ENCODE measurements at places on chromosomes 5 and 9.

GRCh38 chr9:14585730-14586473 lies 107.3 kb downstream of the ZDHHC21 start:
- DNase-seq, result no peak

DNA sequence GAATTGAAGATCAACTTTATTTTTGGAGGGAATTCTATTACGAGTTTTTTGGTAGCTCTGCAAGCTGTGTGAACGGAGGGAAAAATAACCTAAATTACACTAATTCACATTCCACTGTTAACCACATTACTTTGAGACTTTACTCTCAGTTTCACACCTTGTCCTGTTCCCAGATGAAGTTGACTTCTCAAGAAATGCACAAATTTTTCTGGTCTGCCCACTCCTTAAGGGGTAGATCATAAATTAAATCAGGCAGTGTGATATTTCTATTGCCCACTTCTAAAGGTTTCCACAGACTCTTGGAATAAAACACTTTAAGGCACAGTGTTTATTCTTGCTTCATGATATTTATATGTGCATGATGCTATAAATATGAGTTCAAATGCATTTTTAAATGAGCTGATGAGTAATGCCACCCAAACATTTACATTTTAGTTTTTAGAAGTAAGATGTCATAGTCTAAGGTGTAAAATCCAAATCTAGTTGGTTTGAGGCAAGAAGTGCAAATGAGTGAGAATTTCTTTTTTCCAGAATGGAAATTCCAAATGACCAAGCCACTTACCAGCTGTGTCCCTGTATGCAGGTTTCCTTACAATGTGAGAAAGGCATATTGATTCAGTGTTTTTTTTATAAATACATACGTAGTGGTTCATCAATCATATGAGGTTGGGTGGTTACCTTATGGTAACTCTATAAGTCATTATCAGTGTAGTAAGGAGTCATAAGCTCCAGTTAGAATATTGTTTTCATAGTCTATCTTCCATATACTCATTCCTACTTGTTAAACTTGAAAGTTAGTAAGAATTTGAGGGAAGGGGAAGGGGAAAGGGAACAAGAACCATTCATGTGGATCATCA lies 437.7 kb upstream of the MEF2C start:
- no peak for DNase-seq

- DNase-seq, result no peak
Observed at GRCh38 chr9:7009065-7009464, 251.3 kb downstream of the KDM4C start.

DNA sequence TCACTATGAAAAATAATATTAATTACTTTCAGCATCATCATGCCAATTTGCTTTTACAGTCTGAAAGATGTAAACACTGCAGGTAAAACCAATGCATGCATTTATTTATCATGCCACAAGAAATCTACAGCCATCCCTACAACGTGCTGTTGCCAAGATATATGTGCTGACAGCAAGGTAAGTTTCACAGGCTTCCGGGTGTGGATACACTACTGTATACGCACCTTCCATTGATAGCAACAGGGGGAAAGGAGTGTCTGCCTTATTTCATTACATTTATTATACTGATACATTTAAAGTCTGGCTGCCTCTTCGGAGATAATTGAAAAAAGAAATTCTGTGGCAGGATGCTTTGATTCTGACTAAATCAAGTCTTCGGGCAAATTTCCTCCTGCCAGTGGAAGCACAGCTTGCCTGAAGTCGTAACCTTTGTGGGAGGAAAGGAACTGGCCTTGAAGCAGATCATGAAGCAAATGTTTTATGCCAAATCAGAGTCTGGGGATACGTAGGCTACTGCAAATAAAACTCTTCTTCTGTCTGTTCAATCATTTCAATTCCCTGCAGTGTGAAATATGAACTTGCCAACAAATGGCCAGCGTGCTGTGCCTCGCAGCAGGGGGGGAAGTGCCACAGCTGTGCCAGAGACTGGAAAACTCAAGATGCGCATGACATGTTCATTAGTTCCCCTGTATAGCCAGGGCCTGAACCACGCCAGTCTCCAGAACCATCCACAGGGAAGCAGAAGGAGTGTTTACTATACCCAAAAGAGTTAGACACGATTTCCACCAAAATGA lies 268.1 kb downstream of the EFNA5 start:
- peak; percentile 95 for DNase-seq

- DNase-seq, result no peak
Observed at GRCh38 chr5:59041355-59041754, 458.5 kb downstream of the RAB3C start.

- no peak for DNase-seq
Observed at GRCh38 chr5:127951791-127952190, 131.8 kb upstream of the SLC12A2 start.

DNA sequence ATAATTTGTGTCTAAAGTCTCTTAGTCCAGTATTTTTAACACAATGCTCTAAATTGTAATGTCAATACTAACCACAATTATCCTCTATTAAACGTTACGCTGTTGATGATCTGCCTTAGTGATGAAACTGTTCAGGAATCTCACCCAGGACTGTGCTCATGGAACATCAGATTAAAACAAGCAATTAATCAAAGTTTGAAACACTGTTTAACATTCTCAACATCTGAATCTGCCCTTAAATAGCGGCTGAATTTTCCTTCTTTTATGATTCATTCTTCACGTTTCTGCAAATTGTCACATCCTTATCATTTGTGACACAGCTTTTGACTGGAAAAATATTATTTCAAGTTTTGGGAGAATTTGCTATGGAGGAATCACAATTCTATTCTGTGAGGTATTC lies 113.8 kb downstream of the MARCHF11 start:
- DNase-seq, result no peak

GRCh38 chr5:56725711-56726411 lies 89.5 kb upstream of the MAP3K1 start:
- DNase-seq, result no peak

DNA sequence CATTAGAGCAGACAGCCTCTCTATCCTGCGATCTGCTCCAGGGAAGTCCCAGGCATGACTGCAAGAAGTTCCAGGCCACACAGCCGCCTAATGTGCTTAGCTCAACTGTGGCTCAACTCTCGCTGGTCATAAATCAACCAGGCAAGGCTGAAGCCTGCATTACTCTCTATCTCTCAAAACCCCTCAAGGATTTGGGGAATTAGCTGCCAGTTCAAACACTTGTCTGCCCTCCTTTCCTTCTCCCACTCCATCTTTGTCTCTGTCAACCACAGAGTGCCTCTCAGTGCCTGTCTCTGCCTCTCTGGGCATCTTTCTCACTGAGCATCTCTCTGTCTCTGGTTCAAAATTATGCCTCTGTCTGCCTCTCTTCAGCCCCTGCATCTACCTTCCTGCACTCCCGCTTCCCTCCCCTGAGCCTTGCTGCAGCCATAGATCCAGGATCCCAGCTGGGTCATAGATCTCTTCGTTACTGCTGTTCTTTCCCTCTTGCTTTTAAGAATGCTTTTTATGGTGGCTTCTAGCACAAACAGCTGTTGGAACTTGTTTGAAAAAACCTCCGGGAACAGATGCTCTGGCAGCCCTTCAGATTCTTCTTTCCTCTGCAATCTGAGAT lies 27.9 kb upstream of the GALNT10 start:
- peak; percentile 31 for DNase-seq

GRCh38 chr5:39164529-39165402 lies 54.6 kb downstream of the FYB1 start:
- no peak for DNase-seq

DNA sequence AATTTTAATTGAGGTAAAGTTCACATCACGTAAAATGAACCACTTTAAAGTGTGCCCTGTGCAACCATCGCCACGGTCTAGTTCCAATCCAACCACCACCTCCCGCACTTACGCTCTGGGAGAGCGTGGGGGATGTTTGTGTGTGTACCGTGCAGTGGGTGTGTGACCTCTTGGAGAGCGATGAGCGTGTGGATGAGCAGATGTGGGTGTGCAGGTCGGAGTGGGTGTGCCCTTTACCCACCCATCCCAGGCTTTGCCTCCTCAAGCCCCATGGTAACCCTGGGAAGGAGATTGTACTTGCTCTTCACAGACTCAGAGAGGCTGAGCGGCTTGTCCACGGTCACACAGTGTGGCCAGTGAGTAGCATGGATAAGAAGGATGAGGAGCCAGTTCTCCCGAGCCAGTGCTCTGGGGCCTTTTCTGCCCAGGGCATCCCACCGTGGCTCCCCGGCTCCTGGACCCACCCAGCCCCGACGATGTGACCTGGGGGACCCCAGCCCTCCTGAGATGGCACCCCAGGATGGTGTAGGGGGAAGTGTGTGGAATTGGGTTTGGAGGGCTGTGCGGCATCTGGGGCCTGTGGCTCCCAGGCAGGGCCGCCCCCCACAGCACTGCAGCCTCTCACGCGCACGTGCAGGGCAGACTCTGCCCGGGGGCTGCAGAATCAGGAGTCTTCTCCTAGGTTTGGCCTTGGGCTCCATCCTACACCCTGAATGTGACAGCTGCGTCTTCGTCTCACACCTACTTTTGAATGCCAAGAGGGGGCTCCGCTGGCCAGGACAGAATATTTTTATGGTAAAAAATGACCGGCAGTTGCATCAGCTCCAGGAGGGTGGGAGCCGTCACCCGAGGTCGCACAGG lies 13.6 kb downstream of the LHX3 start:
- no peak for DNase-seq

GRCh38 chr9:70616228-70616990 lies 202.0 kb upstream of the KLF9 start:
- DNase-seq, result no peak

DNA sequence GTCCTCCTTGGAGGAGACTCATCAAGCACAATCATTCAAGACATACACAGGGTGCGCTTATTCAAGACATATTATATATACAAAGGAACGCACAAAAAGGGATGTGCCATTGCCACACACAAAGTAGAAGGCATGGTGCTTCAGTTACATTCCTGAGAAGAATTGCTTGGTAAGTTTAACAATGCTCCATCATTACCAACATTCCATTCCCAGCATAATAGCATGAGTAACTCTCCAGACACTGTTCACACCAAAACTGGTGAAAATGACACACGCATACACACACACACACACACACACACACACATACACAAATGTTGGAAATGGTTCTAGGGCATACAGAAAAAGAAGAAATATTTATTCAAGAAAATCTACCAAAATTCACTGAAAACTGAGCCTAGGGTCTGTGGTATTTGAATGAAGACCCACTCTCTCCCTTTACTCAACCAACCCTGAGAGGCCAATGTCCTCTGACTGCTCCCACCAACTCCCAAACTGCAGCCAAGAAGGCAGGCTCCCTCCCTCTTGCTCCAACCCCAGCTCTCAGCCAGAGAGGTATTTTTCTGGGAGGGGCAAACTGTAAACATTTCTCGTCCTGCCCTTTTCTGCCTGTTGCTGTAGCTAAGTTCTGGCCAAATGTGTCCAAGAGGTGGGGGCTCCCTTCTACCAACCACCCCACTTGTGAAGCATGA lies 19.9 kb downstream of the UGT3A1 start:
- no peak for DNase-seq

GRCh38 chr5:17951392-17952169 lies 317.3 kb downstream of the TAF11L14 start:
- DNase-seq, result no peak

DNA sequence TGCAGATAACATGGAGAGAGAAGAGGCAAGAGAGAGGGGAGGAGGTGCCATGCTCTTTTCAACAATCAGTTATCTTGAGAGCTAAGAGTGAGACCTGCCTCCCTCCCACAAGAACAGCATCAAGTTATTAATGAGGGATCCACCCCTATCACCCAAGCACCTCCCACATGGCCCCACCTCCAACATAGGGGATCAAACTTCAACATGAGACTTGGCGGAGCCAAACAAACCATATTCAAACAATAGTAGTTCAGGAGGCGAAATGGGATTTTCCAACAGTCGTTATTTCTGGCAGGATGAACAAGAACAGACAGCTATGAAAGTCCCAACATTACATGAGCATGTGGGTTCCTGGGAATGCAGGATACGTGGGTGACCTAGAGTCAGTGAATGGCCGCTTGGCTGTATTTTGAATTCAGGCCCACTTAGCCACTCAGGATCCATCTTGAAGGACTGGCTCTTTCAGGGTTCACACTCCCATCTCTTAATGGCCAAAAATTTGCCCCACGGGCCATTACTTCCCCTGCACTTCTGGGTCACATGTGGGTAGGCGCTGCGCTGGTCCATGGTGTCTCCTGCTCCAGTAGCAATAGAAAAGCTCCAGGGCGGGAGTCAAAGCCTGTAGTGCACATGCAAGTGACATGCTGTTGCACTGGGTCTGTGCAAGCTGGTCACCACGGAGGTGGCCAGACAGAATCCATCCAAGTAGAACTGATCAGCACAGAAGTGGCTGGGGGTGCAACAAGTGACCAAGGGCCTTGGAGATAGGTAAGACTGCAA lies 7.1 kb upstream of the FAF2 start:
- no peak for DNase-seq

DNA sequence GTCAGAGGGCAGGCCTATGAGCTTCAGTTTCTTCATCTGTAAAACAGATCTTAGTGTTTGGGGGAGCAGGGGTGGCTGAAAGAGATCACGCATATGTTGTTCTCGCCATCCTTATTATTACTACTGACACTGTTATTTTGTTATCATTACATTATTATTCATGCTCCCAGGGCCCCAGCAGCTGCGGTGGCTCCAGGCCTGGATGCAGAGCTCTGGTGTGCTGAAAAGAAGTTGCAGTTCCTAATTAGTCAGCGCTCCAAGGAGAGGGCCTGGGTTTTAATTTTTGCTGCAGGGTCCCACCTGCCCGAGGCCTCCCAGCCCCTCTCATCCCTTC lies 19.5 kb downstream of the CXXC5 start:
- DNase-seq, result peak; percentile 71

GRCh38 chr5:14739538-14739937 lies 75.0 kb downstream of the OTULIN start:
- DNase-seq, result no peak

GRCh38 chr9:112817860-112818203 lies 67.3 kb downstream of the SNX30 start:
- no peak for DNase-seq

DNA sequence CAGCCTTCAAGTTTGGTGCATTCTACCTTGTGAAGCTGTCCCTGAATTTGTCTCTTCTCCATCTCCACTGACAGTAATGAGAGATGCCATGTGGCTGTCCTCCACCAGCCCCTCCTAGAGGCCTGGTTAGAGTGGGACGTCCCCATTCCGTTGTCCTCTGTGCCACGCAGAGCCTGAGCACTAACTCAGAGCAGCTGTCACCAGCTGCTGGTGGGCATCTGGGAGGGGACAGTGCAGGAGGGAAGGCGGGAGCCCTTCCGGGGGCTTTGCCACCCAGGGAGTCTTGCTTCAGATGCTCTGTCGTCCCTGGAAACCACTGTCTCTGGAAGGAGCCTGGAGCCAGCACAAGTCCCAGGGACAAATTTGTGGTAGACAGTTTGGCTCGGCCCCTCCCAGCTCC lies 78.6 kb downstream of the PDZD2 start:
- DNase-seq, result no peak

DNA sequence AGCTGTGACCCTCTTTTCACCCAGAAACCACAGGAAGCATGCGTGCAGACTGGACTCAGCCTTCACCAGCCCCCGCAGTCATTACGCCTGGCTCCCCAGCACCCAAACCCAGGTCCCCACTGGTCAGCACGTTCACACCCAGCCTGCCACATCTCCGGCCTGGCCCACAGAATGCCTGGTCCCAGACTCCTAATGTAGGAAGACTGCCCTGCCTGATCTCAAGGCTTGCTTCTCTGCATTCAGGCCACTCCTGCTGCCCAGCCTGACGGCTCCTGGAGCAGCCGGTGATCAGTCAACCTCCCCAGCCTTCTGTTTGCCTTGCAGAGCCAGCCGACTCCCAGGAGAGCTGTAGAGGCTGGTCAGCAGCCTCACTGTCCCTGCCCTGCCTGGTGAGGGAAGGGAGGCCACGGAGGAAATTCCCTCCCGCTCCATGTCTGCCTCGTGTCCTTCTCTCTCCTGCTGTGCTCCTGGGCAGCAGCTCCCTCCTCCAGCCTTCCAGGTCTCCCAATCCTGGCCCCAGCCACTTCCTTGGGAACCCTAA lies 25.4 kb downstream of the ADAMTS2 start:
- no peak for DNase-seq

GRCh38 chr5:176995896-176996767 lies 10.4 kb downstream of the UIMC1 start:
- no peak for DNase-seq

All from DMS 273 treated with DMSO at 0.1 percent for 48 hours (cell line).